ENCODE measurements at places on chromosomes 1 and 21. TPM values are rescaled to one million over a fixed set of nuclear protein-coding genes. Genes with fewer than 3 reads are reported as not detected.

LRRC53 gene
- total RNA-seq: not detected

- H3K36me3 ChIP-seq: no peaks in the 10 kb centered on the region
- peak overlapping the region; percentile 89 for H3K27ac ChIP-seq
- H3K4me3 ChIP-seq: peak overlapping the region; percentile 94
- H3K27me3 ChIP-seq: no peaks in the 10 kb centered on the region
These were observed 682 bp downstream of the SUCO start for GRCh38 chr1:172533513-172534151.

DNA sequence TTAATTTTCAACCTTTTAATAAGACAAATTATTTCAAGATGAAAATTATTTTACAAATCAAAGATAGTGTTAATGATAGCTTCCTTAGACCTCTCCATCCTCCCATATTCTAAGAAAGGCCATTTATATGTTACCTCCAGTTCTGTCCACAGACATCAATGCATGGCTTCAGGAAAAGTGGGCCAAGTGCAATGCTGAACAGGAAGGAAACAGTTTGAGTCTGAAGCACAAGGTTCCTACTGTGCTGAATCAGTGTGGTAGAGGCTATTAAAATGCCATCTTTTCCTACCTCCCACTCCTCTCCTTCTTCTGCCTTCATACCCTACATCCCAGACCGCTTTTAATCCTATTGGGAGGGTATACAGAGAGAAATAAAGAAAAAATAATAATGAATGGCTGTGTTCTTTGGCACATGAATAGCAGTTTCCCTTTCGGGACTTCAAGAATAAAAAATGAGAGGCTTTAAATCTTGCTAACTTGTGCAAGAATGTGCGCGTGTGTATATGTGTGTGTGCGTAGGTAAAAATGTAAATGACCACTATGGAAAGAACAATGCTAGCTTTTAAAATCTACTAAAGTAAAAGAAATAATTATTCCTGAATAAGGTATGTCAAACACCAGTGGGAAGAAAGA lies 62.6 kb upstream of the C1orf105 start:
- H3K27ac ChIP-seq: peak overlapping the region; percentile 83
- H3K27me3 ChIP-seq: no peaks in the 10 kb centered on the region
- H3K4me3 ChIP-seq: peak overlapping the region; percentile 52
- H3K4me1 ChIP-seq: peaks cover 53% of the 10 kb centered on the region

GRCh38 chr1:39835935-39836594 lies 47.2 kb downstream of the TRIT1 start:
- H3K4me3 ChIP-seq: no peak overlapping the region
- no peaks in the 10 kb centered on the region for H3K27me3 ChIP-seq
- no peak overlapping the region for H3K27ac ChIP-seq
- H3K4me1 ChIP-seq: no peaks in the 10 kb centered on the region
- H3K36me3 ChIP-seq: peaks cover 25% of the 10 kb centered on the region

GRCh38 chr1:3455670-3456448 lies 1.4 kb downstream of the ARHGEF16 start:
- no peak for DNase-seq
- peaks cover 32% of the 10 kb centered on the region for H3K27me3 ChIP-seq
- H3K4me3 ChIP-seq: no peak overlapping the region
- no peaks in the 10 kb centered on the region for H3K4me1 ChIP-seq

KLHDC9 gene
- 5.6 TPM for total RNA-seq

GRCh38 chr1:26786437-26787380 lies 1.0 kb upstream of the PIGV start:
- peaks cover 14% of the 10 kb centered on the region for H3K36me3 ChIP-seq
- no peaks in the 10 kb centered on the region for H3K27me3 ChIP-seq
- peak overlapping the region; percentile 98 for H3K27ac ChIP-seq
- peak overlapping the region; percentile 82 for H3K4me3 ChIP-seq
- H3K4me1 ChIP-seq: peaks cover 44% of the 10 kb centered on the region

TCEA3 gene
- total RNA-seq: 16.3 TPM

- H3K27me3 ChIP-seq: no peaks in the 10 kb centered on the region
- no peak overlapping the region for H3K4me3 ChIP-seq
- no peak for DNase-seq
- H3K27ac ChIP-seq: no peak overlapping the region
These were observed 45.8 kb downstream of the SSX2IP start for GRCh38 chr1:84644472-84644871.

- peak within 1 kb of the TSS; percentile 45 for H3K27ac ChIP-seq
- peak within 1 kb of the TSS; percentile 64 for H3K4me3 ChIP-seq
- H3K27me3 ChIP-seq: no peaks in the 10 kb centered on the region
These were observed at the start of gene IRF6 for GRCh38 chr1:209805875-209806760. Gene IRF6, minus strand, starts transcription at chr1:209806142. Its CDS starts 4,729 bp downstream, at chr1:209801413.

CYP4Z1 gene
- total RNA-seq: not detected

- DNase-seq: no peak
- no peak overlapping the region for H3K27ac ChIP-seq
- H3K36me3 ChIP-seq: no peaks in the 10 kb centered on the region
These were observed 45.3 kb downstream of the KANK4 start for GRCh38 chr1:62273953-62274352.

- DNase-seq: no peak
- H3K27ac ChIP-seq: no peak overlapping the region
These were observed 39.0 kb downstream of the AHDC1 start for GRCh38 chr1:27564710-27565649.

MTARC1 gene
- 0.76 TPM for total RNA-seq

DNA sequence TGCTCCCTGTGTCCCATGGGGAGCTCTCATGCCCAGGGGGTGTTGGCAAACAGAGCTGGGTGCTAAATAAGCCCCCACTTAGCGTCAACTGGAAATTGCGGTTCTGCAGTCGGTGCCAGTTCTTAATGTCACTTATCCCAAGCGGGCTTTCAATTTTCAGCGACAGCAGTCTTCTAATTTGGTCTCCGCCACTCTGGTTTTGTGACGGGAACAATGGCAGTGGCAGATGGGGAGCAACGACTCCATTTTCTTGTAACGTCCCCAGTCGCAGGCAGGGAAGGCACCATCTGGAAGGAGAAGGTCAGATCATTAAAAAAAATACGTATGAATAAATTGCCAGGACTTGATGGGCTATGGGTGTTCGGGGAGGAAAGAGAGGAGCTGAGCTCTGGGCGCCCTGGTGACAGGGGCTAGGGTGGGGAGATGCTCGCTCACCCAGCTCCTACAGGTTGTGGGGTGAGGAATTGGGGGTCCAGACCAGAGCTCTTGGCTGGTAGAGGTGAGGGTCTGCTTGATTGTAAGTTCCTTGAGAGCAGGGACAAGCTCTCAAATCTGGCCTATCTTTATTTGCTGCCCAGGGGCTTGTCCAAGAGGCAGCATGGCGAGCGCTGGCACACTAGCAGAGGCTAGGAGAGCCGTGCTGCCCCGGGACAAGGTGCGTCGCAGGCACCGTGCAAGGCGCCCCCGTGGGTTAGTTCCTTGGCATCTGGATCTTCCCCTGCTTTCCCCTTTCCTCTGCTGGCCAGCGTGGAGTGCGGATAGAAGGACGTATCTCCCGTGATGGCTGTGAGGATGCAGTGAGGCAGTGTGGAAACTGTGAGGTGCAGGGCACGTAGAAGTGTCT lies 105.8 kb downstream of the ARHGEF10L start:
- no peak for DNase-seq
- H3K27me3 ChIP-seq: no peaks in the 10 kb centered on the region
- no peak overlapping the region for H3K27ac ChIP-seq
- H3K4me1 ChIP-seq: no peaks in the 10 kb centered on the region
- H3K36me3 ChIP-seq: peaks cover 7% of the 10 kb centered on the region
- no peak overlapping the region for H3K4me3 ChIP-seq

- no peak overlapping the region for H3K27ac ChIP-seq
- no peak overlapping the region for H3K4me3 ChIP-seq
- no peaks in the 10 kb centered on the region for H3K27me3 ChIP-seq
These were observed 40.1 kb upstream of the C1orf174 start for GRCh38 chr1:3940081-3940753.

DNA sequence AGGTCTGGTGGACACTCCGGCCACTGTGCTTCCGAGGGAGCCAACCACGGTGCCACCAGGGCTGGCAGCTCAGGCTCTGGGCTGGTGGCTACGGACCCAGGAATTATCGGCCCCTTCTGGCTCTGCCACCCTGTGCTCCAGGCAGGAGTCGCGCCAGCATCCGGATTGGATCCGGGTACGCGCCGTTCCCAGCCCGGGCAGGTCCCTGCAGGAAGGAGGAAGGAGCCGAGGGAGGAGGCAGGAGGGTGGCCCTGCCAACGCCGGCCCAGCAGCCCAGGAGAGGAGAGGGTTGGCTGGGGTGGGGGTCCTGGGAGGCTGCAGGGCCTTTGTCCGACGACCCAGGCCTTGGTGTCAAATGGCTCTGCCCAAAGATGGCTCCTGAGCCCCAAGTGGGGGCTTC lies 160.5 kb downstream of the CASZ1 start:
- no peak overlapping the region for H3K4me3 ChIP-seq
- H3K27me3 ChIP-seq: no peaks in the 10 kb centered on the region
- H3K36me3 ChIP-seq: no peaks in the 10 kb centered on the region
- peaks cover 18% of the 10 kb centered on the region for H3K4me1 ChIP-seq
- H3K27ac ChIP-seq: peak overlapping the region; percentile 81

Data from GM23248 (cell line).